Skin of body (tissue), 3 donors: ENCODE measurements at places on chromosomes 6 and 20.

GRCh38 chr6:143396497-143397226 lies 53.8 kb downstream of the ADAT2 start:
- DNase-seq, result no peak

DNA sequence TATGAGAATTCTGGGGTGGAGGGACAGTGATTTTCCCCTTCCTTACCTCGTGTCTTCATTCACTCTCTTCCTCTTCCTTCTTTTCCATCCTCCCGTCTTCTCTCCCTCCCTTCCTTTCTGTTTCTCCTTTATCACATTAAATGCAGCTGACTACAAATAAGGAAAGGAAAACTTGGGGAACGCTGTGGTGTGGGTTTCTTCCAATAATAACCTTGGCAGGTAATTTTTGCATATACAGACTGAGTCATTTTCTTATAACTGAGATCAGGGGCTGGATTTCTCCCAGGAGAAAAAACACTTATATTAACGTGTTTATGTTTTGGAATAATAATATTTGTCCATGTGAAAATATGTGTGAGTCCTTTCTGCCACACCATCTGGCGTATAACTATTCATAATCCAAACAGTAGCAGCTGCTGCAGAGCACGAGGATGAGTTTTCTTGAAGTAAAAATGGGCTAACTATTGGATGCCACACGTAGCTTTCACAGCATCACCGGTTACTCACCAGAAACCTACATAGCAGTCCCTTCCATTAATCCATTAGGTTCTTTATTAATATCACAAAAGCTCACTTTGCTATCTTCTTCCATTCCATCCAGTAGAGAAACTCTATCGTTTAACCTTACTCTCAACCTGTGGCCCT lies 139.2 kb upstream of the SASH1 start:
- no peak for DNase-seq

- no peak for DNase-seq
Measured at GRCh38 chr6:164756142-164756541, 553.3 kb downstream of the C6orf118 start.

DNA sequence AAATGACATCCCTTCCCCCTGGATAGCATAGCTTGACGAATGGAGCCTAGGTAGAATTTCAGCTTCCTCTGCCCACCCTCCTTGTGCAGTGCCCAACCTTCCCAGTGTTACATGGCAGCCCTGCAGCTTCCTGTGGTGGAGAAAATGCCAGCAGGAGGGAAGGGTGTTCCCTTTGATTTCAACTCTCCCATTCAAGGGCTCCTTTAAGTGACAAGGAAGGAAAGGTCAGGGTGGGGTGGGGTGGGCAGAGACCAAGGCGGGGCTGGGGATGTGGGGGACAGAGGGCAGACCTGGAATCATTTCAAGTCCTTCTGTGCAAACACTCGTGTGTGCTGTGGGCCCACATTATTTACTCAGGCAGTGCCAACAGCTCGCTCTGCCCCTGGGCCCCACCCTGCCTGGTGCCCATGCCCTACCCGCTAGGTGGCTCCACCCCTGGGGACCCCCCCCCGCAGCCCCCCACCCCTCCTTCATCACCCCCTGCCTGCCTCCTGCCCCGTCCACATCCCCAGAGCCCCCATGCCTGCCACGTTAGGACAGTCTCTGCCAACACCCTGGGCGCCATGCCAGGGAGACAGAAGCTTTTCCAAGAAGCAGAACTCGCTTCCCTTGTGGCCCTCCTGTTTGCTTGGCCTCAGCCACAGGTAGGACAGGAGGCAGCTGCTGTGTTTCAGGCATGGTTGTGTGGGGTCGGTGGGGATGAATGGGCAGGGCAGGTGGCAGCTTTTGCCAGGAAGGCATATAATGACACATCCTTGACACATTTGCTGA lies 9.4 kb downstream of the SPDEF start:
- no peak for DNase-seq

DNA sequence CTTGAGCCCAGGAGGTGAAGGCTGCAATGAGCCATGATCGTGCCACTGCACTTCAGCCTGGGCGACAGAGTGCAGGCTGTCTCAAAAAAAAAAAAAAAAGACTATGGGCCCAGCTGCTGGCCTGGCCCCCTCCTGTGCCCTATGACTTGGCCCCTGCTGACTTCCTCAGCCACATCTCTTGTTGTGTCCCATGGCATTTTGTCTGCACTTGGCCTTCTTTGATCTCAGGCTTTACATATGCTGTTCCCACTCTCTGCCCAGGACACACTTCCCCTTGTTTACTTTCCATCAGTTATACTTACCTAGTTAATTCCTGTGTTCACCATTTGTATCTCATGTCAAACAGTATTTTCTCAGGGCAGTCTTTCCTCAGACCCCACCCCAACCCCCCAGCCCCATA lies 44.5 kb downstream of the RPRD1B start:
- DNase-seq, result no peak

DNA sequence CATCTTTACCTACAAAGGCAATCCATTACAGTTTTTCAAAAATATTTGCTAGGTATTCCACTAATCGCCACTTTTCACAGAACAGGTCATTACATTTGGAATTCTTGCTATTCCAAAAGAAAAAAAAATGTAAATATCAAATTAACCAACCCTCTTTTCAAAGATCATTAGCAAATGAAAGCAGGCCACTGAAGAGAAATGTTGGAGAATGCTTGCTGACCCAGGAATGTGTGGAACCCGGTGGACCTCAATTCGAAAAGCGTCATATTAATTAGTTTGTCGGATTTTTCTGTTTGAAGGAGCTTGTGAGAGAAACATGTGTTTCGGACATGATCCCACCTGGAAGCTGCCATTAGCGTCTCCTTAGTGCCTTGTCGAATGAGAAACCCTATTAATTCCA lies 27.9 kb upstream of the SERPINB9 start:
- DNase-seq, result no peak

- no peak for DNase-seq
Measured at GRCh38 chr6:89144354-89144906, 1.4 kb upstream of the PM20D2 start.

GRCh38 chr6:38193051-38193450 lies 373.5 kb downstream of the ZFAND3 start:
- no peak for DNase-seq

- DNase-seq, result no peak
Measured at GRCh38 chr6:7268362-7268761, 44.6 kb downstream of the SSR1 start.

DNA sequence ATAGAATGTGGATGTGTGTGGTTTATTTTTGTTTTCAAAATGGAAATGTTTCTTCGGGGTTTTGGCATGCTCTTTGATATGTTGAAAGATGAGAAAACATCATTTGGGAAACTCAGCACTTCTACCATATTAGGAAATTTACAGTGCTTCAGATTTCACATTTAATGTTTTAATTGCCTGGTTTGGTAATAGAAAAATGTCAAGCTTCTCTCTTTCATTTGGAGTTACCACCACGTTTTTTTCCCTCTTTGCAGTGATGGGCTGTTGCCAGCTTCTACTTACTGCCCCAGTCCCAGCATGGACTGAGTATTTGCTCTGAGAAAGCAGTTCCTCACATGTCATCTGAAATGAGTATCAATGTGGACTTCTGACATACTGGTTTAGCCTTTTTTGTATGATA lies 267.7 kb downstream of the PRL start:
- DNase-seq, result peak; percentile 55

- no peak for DNase-seq
Measured at GRCh38 chr6:39493174-39493573, 170.7 kb upstream of the KCNK16 start.
